Kidney epithelial cell (primary cell): ENCODE measurements at places on chromosomes 6 and 20.

DNA sequence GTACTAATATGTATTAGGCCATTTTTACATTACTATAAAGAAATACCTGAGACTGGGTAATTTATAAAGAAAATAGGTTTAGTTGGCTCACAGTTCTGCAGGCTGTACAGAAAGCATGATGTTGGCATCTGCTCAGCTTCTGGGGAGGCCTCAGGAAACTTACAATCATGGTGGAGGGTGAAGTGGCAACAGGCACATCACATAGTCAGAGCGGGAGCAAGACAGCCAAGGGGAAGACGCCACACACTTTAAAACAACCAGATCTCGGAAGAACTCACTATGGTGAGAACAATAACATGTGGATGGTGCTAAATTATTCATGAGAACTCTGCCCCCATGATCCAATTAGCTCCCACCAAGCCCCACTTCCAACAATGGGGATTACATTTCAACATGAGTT lies 41.3 kb upstream of the CEP162 start:
- no peak for DNase-seq

DNA sequence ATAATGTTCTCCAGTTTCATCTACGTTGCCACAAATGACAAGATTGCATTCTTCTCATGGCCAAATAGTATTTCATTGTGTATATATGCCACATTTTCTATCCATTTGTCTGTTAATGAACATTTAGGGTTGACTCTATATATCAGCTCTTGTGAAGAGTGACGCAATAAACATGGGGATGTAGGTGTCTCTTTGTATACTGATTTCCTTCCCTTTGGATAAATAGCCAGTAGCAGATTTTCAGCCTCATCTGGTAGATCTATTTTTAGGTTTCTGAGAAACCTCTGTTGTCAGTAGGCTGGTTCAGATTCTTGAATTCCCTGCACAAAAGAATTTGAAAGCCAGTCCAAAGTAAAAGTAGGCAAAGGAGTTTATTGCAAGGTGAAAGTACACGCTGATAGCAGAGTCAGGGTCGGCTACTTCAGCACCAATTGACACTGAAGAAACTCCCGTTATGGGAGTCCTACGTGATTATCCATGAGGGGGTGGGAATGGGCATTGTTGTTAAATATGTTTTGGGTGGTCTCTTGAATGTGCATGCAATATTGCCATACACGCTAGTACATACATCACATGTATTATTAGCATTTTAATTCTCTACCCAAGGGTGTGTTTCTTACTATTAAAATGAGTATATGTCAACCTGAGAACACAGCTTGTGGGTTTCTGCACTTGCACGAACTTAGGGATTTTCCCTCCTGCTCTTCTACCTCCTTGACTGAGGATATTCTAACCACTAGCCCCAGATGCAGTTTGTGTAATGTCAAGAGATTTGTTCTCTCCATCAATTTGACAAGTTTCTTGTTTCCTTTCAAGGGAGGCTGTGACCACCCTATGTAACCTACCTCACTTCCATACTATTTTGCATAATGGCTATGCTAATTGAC lies 14.4 kb upstream of the SLC17A2 start:
- DNase-seq = no peak

GRCh38 chr6:17679726-17680125 lies 27.0 kb downstream of the NUP153 start:
- peak; percentile 9 for DNase-seq

- no peak for DNase-seq
Observed at GRCh38 chr6:143674483-143675381, 3.0 kb upstream of the PHACTR2 start.

DNA sequence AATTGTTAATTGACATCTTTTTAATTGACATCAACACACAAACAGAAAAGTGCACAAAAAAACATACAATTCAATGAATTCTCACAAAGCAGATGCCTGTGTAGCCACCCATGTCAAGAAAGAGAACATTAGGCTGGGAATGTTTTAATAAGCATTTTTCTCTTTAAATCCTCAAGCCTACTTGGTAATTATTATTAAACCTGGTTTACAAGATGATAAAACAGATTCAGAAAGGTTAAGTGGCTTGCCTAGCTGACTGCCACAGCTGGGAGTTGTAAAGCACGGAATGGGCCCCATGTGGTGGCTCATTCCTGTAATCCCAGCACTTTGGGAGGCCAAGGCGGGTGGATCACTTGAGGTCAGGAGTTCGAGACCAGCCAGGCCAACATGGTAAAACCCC lies 90.0 kb upstream of the AKAP12 start:
- no peak for DNase-seq

- DNase-seq = no peak
Observed at GRCh38 chr20:50510706-50511542, 741 bp downstream of the PTPN1 start.
